ENCODE measurements at places on chromosomes 5 and 9.

DNA sequence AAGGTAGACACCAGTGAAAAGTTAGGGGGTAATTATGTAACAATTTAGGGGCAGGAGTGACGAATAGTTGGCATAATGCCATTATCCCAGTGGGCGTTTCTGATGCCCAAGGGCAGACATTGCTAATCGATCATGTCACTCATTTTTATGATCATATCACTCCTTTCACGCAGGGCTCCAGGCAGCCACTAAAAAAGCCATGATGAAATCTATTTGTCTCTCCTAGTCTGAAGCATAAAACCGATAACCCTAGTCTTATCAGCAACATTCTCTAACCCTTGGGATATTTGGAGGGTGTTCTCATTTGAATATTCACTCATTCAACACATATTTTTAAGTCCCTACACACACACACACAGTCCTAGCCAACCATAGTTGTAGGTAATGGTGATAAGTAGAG, 114.9 kb downstream of the NMUR2 start:
- no peak for DNase-seq

- no peak for DNase-seq
These were observed 16.5 kb upstream of the TRIM14 start for GRCh38 chr9:98135558-98135934.

DNA sequence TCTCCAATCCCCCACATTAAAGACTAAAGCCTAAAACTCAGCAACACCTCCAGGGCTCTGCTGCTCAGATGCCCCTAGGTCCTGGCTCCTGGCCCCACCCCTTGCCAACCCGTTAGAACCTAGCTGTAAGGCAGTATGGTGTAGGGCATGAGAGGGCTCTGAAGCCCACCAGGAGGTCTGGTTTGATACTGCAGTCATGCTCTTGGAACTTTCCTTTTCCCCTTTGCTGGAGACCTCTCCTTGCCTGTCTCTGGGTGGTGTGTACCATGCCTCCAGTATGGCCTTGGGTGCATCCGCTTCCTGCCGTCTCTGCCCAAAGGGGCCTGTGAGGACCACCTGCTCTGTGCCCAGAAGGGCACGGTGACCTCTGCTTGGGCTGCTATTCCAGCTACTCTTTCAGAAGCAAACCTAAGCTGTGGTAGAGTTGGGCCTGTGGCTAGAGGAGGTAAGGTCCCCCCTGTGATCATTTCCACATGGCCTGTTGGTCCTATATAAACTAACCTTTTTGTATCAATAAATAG, 3.5 kb downstream of the TENT4A start:
- no peak for DNase-seq

GRCh38 chr5:31738199-31738598, 99.3 kb downstream of the PDZD2 start:
- no peak for DNase-seq

- no peak for DNase-seq
These were observed 10.2 kb upstream of the LCP2 start for GRCh38 chr5:170307575-170308465.

DNA sequence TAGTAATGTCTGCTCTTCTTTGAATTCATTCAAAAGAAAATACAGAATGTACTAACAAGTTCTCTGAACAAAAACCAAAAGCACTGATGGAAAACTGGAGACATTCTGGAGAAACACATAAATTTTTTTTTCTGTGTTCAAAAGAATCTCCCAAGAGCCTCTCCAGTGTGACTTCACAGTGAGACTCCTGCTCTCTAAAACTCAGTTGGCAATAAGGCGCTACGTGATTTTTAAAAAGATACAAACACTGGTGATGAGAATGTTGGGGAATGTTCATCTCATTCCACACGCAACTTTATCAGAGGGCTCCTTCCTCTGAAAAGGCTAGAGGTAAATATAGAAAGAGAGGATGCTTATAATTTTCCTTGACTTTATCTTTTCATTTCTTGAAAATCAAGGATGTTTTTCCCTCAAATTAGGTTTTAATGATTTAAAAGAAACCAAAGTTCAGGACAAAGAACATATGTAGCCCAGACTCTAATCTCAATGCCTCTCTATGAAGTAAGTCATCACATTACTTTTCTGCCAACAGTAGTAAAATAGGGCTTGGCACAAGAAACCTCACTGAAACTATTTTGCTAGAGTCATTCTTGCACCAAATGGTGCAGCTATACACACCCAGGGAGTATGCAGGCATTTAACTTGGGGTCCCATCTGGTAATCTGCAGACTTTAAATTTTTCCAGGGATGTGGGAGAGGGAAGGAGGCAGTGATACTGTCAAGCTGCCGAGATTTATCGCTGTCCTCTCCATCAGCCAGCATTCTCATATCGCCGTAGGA, 12.9 kb upstream of the AOPEP start:
- DNase-seq, result no peak

DNA sequence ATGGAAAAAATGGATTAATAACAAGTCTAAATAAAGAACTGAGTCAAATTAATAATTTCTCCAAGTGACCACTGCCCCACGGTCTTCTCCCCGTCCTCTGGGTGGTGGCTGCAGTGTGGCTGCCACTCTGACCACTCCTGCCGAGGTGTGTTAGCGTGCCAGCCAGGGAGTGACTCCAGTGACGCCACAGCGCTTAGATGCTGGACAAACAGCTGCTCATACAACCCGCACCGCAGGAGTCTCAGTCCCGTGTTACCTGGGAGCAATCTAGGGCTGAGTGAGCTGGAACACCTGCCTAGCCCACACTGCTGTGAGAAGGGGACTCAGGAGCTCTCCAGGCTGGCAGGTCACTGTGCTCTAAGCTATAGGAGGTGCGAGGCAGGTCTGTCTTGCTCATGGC, 10.2 kb downstream of the MAPK9 start:
- no peak for DNase-seq

DNA sequence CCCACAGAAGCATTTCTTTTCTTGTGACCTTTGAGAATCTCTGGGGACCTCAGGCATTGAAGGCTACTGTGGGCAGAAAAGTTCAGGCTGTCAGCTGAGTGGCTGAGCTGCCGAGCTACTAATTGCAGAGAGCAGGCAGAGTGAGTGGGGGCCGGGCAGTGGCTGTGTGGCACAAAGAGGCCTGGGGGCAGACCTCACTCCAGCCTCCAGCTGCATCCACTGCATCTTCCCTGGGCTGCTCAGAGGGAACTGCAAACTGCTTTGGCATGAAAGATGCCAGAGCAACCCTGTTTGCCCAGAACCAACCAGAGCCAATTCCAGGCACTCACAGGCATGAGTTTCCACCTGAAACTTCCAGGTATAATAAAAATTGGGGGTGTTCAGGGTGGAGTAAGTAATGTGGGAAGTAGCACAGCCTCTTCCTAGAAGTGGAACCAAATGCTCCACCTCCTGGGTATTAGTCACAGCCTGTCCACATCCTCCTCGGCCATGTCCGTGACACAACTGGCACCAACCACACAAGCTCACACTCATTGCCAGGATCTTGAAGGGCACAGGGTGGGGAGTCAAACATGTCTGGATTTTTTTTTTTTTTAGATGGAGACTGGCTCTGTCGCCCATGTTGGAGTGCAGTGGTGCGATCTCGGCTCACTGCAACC, 548.9 kb downstream of the BNC2 start:
- DNase-seq, result no peak

GRCh38 chr9:134853893-134854292, 26.7 kb upstream of the FCN2 start:
- no peak for DNase-seq

- DNase-seq, result no peak
These were observed 15.6 kb downstream of the PSD2 start for GRCh38 chr5:139811274-139811607.

DNA sequence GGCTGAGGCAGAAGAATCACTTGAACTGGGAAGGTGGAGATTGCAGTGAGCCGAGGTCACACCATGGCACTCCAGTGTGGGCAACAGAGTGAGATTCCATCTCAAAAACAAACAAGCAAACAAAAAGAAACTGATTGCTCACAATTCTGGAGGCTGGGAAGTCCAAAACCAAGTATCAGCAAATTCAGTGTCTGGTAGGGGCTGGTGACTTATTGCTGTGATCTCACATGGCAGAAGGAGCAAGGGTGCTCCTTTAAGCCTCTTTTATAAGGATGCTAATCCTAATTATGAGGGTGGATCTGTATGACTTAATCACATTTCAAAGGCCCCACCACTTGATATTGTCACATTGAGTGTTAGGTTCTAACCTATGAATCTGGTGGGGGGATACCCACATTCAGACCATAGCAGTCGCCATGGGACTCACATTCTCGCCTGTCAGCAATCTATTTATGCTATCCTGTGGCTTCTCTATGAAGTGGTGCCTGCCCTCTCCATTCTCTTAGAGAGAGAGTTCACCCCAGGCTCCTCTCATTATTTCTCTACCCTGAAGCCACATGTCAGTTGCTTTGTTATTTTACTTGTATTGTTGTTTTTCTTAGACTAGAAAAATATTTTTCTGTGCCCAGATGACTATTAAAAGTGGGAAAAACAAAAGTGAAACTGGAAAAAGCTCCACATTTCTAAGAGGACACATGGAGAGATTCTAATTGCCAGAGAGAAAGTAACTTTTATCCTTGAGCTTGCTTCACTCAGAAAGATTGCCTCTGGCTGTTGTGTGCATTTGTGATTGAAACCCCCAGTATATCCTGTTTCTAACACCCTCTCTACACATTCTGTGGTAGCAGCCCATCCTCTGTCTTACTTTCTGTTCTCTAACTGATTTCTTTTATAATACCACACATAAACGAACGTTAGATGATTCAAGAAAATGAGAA, 18.8 kb upstream of the PRLR start:
- DNase-seq, result no peak

- no peak for DNase-seq
These were observed 68.4 kb downstream of the ANKRD33B start for GRCh38 chr5:10632110-10632761.

- no peak for DNase-seq
These were observed 53.9 kb downstream of the TRIO start for GRCh38 chr5:14197056-14197455.

GRCh38 chr5:71782393-71782770, 63.3 kb downstream of the CARTPT start:
- no peak for DNase-seq

DNA sequence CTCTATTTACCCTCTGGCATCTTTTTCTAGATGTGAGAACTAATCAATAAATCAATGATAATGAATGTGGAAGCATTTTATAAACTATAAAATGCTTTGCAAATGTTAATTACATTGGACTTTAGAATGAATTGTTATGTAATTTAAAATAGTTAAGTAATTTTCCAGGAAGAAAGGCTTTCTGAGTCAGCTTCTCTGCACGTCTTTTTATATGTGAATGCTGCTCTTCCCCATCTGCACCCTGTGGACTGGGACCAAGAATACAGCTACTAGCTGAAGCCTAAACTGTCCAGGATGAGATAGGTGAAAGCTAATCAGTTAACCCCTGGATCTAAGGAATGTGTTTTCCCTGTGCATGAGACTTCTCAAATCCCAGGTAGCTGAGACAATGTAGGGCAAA, 292.9 kb downstream of the NR3C1 start:
- DNase-seq, result no peak

GRCh38 chr5:159257629-159258283, 5.3 kb upstream of the UBLCP1 start:
- DNase-seq, result no peak

- no peak for DNase-seq
These were observed 64.9 kb downstream of the CETN3 start for GRCh38 chr5:90344689-90345088.

- no peak for DNase-seq
These were observed 20.6 kb upstream of the NNT start for GRCh38 chr5:43582082-43583005.

- no peak for DNase-seq
These were observed 282.0 kb downstream of the DMRT2 start for GRCh38 chr9:1332156-1332555.

DNA sequence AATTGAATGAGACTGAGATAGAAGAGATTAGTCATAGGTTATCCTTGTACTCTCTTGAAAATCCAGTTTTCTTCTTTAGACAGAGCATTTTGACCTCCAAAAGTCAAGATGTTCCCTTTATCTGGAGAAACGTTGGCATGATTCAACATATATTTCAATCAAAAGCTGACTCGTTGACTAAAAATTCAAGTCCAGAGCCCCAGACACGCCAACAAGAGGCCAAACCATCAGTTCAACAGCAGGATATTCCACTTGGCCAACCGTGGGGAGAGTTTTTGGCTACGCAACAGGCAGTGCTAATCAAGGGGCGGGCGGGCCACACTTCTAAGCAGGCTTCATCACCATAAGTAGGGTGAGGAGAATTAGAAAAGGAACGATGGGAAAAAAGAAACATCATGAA, 119.1 kb downstream of the SLIT3 start:
- DNase-seq, result no peak

DNA sequence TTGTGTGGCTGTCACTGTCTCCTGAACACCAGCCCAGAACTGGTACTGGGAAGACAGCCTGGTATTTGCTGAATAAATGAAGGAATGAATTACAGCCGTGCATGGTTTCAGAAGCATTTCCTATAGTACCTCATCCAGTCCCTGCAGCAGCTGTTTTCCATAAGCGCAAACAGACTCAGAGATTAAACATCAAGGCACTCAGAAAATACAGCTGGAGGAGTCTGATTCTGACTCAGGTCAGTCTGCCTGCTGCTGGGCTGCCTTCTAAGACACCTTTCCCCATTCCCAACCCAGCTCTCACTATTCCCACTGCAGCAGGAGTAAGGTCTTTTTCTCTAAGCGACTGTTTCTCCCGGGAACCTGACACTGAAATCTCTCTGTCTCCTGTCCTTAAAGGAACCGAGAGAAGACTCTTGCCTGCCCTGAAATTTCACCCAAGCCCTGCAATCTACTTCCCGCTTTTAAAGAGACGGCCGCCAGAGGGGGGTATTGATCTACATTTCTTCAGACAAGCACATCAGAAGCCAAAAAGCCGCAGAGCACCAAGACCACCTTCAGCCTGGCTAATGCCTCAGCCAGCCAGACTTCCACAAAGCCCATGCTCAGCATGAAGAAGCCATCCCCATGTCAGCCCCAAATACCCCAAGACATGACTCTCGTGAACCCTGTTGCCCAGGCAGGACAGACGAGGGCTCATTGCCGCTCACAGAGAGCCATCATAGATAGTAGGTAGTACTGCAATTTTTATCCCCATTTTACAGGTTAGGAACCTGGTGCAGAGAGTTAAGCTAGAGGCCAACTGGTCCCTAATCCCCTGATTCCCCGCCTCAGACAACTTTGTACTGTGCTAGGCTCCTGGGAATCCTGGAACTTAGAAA, 5.4 kb upstream of the FOXI1 start:
- no peak for DNase-seq

GRCh38 chr5:156595132-156595787, 254.8 kb upstream of the PPP1R2B start:
- no peak for DNase-seq

DNA sequence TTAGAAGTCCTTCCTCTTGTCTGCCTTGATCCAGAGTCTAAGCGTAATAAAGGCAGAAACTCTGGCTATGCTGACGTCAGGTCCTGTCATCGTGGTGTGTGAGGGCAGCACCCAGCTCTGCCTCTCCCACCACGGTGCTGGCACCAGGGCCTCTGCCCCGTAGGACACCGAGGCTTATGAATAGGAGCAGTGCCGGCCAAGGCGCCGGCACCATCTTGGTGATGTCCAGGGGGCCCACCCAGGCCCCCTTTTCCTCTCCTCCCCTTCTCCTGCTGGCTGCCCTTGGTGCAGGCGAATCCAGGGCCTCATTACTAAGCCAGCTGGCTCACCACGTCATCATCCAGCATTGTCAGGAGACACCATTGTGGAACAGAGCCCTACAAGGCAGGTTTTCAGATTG, 252.3 kb downstream of the FANCC start:
- no peak for DNase-seq
